Chondrocyte (in vitro differentiated cells): ENCODE measurements at places on chromosomes 2 and 18. TPM values are rescaled to one million over a fixed set of nuclear protein-coding genes. Genes with fewer than 3 reads are reported as not detected.
A peak's percentile ranks its signal among the peaks of the same experiment; 100 is the strongest.

- DNase-seq: no peak
Observed at GRCh38 chr2:114610677-114611076, 168.2 kb downstream of the DPP10 start.

DNA sequence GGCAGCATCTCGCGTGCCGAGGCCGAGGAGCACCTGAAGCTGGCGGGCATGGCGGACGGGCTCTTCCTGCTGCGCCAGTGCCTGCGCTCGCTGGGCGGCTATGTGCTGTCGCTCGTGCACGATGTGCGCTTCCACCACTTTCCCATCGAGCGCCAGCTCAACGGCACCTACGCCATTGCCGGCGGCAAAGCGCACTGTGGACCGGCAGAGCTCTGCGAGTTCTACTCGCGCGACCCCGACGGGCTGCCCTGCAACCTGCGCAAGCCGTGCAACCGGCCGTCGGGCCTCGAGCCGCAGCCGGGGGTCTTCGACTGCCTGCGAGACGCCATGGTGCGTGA lies 10.7 kb downstream of the ZAP70 start:
- peak; percentile 92 for DNase-seq

- no peak for DNase-seq
Observed at GRCh38 chr2:118808429-118808809, 39.0 kb downstream of the EN1 start.

Gene RGPD3
- total RNA-seq: 0.07 to 0.10 TPM in 2 of 3 replicates, not detected in the other

GRCh38 chr18:36250827-36251226 lies 46.7 kb upstream of the FHOD3 start:
- no peak for DNase-seq

DNA sequence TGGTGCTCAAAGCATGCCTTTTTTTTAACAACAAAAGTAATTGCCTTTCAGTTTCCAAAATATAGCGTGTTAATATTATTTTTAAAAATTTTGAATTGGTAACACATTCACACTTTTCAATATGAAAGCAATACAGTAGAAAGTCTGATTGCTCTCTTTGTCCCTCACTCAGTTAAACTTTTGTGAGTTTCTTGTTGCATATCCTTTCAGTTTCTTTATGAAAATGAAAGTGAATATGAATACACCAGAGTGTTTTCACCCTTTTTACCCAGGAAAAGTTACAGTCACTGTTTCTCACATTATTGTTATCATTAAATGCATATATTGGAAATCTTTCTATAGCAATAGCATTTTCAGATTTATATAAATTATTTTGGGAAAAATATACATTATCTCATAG lies 377.4 kb upstream of the CRIM1 start:
- DNase-seq: no peak

DNA sequence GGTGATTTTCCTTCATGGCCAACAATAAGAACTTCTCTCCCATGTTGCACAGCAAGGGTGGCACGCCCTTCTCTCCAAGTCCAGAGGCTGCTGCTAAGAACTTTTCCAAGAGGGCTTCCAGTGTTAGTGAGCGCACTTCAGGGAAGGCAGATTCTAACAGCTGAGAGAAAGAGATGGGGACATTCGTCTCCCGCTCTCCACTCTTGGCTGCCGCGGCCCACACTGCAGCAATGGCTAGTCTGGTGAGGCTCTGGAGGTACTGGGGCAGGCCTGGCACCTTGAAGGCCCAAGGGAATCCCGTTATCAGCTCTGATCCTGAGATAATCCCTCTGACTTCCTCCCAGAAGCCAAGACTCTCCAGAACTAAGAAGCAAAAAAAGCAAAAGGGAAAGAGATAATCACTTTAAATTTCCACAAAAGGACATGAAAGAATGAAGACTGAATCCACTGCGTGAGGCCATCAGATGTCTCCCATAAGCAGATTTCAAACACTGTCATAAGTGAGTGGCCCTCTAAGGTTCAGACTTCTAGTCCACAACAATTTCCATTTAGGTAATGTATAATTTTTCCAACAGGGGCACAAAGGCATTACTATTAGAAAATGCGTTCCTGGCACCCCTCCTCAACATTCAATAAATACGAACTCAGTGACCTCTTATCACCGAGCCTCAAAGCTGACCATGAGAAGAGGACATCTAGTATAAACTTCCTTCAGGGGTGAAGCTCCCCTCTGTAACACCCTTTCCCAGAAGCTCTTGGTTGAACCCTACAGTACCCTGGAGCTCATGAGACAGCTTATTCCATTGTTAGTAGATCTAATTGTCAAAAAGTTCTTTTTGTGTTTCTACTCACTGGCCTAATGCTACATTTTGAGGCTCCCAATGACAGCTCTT lies 66.7 kb upstream of the ZFP36L2 start:
- no peak for DNase-seq

DNA sequence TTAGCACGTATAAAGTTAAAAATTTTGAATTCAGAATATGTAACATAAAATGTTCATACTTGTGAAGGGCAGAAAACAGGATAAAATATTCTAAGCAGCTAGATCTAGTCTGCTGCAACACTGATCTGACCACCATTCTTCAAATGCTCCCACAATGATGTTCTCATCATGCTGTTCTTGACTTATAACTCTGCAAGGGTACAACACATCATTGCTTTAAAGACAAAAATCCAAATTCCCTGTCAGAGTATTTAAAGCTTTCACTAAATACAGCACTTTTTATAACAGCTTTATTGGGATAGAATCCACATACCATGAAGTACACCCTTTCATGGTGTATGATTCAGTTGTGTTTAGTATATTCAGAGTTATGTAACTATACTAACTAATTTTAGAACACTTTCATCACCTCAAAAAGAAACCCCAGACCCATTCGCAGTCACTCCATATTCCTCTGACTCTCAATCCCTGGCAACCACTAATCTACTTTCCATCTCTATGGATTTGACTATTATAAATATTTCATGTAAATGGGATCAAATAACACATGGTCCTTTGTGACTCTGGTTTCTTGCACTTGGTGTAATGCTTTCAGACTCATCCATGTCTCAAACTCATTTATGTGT lies 56.4 kb downstream of the MAP4K3 start:
- DNase-seq: no peak

Gene NT5DC4
- total RNA-seq: not detected in 3 replicates

- DNase-seq: no peak
Observed at GRCh38 chr2:56918790-56919189, 735.0 kb downstream of the CCDC85A start.

- no peak for DNase-seq
Observed at GRCh38 chr2:148451046-148451445, 193.5 kb upstream of the EPC2 start.
